ENCODE measurements at places on chromosomes 12 and 14.

DNA sequence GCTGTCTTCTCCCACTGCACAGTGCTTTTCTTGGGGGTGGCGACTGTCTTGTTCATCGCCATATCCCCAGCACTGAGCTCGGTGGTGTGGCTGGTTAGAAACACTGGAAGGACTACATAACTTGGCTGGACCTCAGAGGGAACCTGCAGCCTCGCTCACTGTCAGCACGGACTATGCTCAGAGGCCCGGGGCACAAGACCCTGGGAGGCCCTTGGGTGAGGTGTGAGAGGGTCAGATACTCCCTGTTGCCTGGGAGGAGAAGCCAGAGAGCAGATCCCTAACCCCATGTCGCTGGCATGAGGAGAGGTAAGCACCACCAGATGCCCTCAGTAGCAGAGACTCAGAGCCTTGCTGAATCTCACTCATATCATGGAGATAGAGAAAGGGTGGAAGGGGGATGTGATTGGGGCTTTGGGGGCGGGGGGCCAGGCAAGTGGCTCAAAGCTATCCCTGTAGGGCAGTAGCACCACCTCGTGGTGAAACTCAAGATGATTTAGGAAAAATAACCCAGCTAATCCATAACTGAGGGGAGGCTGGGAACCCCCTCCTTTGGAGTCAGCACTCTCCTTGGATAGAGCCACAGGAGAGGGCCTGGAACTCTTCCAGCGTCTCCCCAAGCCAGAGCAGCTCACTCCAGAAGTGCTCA is 18.7 kb upstream of the HDAC7 start:
- DNase-seq: no peak

DNA sequence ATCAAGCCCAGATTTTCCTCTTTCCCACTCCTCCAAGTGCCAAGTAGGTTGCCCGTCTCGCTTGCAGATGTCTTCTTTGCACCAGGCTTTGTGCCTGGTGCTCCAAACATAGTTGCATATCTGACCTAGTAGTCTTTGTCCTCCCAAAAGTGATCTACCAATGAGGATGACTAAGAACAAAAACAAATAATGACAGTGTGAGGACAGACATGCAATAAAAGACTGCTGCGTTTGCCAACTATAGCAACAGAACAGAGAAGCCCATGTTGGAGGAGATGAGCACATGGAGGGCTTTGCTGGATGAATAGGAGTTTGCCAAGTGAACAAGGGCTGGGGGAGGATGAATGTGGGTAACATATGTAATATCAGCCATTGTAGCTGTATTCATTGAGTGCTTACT is 15.6 kb downstream of the DTX1 start:
- DNase-seq: no peak

- DNase-seq: no peak
Observed at GRCh38 chr12:120462099-120462640, 7.4 kb downstream of the SRSF9 start.

DNA sequence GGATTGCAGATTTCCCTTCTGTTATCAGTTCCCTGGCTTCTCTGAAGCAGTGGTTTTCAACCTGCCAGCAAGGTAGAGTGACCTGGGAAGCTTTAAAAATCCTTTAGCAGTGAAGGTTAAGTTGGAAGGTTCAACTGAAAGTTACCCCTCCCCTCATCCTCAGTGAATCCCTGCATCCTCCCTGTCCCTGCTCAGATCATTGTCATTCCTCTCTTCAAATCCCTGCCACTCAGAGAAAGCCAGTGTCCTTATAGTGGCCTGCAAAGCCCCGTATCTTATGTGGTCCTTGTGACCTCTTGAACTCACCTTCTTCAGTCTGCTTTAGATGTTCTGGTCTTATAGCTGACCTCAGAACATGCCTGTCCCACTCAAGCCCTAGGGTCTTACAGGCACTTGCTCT is 53.6 kb downstream of the PPM1A start:
- no peak for DNase-seq

GRCh38 chr12:113932381-113933196 is 33.5 kb downstream of the RBM19 start:
- no peak for DNase-seq

GRCh38 chr12:125981610-125982253 is 916.5 kb downstream of the AACS start:
- DNase-seq: no peak

DNA sequence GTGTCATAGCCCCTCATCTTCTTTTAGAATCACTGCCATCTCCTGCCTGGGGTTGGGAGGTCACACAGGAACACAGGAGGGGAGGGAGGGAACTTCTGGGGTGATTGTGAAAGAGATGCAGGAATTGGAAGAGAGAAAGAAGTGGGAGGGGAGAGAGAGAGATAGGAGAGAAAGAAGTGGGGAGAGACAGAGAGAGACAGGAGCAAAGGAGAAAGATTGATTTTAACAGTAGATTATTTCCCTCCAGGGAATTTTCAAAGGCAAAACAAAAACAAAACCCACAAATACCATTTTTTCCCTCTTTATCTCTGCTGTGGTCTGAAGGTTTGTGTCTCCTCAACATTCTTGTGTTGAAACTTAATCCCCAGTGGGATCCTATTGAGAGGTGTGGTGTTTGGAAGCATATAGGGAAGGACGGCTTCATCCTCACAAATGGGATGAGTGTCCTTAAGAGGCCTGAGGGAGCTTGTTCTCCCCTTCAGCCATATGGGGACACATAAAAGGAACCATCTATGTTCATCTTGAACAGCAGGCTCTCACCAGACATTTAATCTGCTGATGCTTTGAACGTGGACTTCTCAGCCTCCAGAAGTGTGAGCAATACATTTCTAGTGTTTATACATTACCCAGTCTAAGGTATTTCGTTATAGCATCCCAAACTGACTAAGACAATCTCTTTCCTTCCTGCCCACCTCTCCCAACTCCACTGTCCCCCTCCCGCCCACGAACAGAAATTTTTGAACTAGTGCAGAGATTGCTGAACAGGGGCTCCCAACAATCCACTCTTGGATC is 134.9 kb upstream of the MAX start:
- DNase-seq: no peak

- DNase-seq: no peak
Observed at GRCh38 chr12:4974217-4974616, 64.5 kb downstream of the KCNA1 start.

DNA sequence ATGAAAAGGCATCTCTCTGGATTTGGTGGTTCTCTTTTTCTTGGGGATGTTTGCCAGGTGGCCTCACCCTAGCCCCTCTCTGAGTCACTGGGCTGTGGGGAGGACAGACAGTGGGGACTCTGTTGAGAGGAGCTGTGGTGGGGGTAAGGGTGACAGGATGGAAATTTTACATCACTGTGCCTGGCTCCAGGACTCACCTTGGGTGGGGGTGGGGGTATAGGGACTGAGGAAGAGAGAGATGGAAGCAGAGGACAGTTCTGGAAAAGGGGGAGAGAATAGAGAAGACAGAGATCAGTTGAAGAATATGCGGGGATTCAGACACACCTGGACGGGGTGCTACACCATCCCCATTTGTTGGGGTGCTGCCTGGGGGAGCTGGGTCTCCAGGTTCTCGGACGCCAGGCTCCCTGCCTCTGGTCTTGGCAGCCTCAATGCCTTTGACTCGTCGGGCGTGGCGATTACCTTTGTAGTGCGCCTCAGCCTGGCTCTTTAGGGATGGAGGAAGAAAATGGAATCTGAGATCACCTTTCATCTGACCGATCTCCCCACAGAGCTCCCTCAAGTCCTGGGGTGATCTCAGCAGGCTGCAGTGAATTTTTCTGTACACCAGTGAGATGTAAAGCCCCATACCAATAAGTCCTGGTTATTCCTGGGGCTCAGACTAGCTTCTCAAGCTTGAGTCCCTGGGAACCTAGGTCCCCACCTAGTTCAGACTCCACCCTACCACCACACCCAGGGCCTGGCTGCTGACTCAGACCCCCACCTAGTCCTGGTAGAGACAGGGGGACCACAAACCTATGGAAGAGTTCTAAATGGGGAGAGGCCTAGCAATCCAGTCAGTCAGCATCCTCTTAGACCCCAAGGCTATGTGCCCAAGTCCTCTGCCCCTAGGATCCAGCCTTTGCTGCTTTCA is 9.6 kb upstream of the GPR84 start:
- no peak for DNase-seq

GRCh38 chr14:69247676-69248440 is 12.1 kb upstream of the GALNT16 start:
- peak; percentile 54 for DNase-seq

GRCh38 chr12:56257491-56258067 is 605 bp downstream of the ANKRD52 start:
- no peak for DNase-seq

GRCh38 chr12:109998241-109998903 is 858 bp upstream of the ANKRD13A start:
- DNase-seq: no peak

GRCh38 chr14:32192712-32193373 is 9.0 kb upstream of the RNU6-7 start:
- no peak for DNase-seq

- no peak for DNase-seq
Observed at GRCh38 chr14:64826845-64827244, 52.9 kb downstream of the SPTB start.

DNA sequence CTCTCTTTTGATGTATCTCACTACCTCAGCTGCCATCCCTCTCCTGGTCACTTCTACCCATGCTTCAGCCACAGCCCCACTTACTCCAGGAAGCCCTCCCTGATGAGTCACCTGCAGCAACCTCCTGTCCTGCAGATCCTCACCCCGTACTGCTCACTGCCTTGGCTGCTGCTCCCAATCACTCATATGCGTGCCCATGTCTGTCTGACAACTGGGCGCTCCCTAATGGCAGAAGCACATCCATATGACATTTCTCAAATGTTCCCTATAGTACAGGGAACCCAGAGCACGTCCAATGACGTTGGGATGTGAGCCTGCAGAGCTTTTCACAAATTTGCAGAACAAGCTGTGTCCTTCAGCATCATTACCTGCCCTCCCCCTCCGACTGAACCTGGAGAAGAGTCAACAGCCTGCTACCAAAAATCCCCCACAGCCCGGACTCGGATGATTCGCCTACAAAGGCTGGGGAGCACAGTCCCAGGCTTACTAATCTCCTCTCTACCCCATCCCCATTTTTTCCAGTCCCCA is 90.0 kb downstream of the SINHCAF start:
- DNase-seq: no peak

DNA sequence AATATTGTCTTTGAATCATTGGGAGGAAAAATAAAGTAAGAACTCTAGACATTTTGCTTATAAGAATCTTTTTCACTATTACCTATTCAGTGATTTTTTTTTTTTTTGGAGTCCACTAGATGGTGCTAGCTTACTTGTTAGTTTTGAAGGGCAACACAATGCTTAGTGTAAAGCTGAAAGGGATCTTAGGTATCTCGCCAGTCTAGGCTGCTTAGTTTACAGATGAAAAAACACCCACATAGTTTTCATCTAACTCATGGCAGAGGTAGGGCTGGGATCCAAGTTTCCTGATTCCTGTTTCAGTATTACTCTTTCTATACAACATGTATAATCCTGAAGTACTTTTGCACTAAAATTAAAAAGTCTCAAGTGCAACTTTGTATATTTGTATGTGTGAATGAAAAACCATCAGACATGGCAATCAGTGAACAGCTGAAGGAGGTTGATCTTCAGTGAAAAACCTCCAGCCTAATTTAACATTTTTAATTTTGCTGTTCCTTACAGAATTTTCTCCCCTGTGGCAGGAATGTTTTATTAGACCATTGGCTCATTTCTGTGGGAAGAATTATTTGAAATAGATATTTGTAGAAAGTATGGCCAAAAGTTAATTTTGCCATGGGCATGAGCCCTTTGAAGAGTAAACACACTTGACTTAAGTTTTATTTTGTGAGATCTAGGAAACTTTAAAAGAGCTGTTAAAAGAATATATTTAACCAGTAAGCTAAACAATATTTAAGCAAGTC is 40.7 kb downstream of the LRRIQ1 start:
- DNase-seq: peak; percentile 92

DNA sequence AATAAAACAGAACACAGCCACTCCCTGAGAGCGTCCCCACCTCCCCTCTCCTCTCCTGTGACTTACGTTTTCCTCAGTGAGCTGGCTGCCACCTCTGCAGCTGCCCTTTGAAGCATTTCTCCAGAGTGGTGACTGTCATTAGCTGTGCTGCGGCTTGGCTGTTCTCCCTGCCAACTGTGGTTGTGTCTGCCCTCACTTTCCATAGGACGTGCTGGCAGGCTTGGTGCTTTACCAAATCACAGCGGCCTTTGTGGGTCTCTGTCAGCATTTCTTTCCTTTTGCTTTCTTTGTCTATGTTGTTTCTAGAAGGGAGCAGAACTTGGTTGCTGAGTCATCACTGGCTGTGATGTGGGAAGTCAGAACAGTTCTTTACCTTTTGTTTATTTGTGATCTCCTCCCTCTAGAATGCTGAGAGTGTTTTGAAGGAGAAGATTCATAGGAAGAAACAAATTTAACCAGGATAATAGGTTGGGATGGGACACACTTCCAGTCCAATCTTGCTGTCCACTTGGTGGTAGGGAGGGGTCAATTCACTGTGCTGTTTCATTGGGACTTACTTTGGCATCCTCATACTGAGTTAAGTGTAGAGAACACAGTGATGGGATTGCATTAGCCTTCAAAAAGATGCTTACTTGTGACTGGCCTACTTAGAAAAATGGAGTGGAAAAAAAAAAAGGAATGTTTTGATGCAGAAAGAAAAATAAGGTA is 88.2 kb downstream of the TMX1 start:
- DNase-seq: no peak

DNA sequence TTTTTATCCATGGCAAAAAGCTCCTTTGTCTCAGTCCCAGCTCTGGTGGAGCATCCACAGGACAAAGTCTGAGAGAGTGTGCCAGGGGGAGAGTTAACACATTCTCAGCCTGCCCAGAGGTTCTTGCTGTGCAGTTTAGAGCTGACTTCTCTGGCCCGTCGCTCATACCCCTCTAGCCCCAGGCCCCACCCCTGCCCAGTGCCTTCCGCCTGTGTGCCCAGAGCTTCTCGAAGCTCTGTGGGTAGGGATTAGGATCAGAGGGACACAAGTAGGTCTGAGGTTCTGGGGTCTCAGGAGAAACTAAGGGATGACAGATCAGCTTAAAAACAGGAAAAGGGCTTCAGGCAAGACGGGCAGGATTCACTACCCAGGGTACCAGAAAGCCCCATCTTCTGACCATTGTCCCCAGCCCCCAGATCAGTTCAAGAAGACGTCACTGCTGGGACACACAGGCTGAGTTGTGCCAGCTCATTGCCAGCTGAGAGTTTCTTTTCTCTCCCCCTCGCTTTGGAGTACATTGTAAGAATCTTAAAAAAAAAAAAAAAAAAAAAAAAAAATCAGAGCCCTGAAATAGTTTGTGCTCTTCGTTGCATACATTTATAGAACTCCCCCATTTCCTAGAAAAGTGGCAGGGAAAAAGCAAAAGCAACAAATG is 127.0 kb downstream of the GCH1 start:
- no peak for DNase-seq

DNA sequence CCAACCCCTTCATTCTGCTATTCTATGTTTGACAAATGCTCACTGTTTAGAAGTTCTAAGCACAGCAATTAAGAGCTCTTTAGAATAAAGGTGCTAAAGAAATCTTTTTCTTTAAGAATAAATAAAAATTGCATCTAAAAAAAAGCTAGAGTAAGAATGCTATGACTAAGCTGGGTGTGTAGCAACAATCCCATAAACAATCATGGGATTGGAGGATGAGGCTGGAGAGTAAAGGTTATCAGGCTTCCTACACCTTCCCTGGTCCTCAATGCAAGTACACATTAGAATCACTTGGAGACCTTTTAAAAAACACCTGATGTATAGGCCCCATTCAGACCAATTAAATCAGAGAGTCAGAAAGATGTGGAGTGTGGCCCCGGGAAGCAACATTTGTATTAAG is 88.3 kb downstream of the CIT start:
- no peak for DNase-seq

Measured in non-pigmented ciliary epithelial cell (primary cell).